ENCODE measurements at places on chromosomes 3 and 15.
A peak's percentile ranks its signal among the peaks of the same experiment; 100 is the strongest.

GRCh38 chr3:144774897-144775296 lies 803.3 kb downstream of the DIPK2A start:
- no peak for DNase-seq

DNA sequence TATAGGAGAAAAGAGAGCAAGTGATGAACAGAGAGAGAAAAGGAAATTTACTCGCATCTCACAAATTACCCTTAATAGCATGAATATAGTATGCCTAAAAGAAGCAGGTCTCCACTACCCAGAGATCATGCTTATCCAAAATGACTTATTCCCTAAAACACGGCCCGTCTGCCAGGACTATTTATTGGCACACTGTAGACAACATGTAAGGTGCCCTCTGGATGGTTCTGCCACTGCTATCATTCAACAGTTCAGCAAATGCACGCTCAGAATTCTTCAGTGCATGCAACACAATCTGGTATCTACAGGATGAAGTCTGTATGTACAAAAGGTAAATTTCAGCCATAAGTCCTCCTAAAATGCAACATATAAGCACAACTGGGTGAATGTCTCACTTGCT lies 465.8 kb downstream of the SHQ1 start:
- DNase-seq = no peak

DNA sequence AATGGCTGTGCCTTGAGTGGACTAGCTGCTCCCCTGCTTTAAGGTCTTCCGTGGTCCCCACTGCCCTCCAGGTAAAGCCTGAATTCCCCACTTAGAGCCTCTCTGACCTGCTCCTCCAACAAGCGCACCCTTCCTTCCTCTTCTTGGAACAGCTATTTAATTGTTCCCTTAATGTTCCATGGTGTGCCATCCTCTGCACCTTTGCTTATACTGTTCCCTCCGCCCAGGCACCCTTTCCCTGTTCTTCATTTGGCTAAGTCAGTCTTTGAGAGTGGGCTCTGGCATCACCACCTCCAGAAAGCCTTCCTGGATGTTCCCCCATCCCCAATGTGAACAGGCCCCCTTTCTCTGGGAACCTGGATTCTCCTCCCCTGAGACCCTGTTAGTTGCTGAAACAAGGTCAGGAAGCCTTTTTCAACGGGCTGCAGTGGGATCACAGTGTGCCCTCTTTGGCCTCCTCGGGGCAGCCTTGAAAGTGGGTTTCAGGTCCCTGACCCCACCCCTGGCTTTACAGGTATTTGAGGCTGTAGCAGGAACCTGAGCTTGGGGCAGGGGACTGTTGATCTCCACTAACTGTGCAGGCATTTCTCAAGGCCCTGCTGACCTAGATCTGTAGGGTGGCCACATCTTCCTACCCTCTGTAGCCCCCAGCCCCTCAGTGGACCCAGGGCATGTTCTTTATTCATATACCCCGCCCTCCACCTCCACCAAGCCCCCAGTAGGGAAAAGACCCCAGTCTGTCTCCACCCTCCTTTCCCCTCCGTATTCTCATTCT lies 5.0 kb downstream of the ISLR start:
- DNase-seq = no peak

DNA sequence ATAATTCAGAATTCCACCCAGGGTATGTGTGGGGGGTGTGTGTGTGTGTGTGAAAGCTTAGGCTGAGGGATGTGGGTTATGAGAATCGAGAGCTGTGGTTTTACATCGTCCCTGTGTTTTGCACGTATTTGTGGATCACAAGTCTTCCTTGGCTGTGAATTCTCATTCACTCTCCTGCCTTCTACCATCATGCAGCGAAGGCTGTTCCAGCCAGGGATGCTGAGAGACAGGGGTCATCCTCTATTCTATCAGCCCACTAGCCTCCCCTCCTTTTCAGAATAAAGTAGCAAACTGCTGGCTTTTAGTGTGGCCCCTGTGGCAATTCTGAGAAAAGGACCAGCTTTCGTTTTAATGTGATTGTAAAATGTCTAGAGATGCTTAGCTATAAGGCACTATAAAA lies 460.6 kb upstream of the NR2F2 start:
- no peak for DNase-seq

DNA sequence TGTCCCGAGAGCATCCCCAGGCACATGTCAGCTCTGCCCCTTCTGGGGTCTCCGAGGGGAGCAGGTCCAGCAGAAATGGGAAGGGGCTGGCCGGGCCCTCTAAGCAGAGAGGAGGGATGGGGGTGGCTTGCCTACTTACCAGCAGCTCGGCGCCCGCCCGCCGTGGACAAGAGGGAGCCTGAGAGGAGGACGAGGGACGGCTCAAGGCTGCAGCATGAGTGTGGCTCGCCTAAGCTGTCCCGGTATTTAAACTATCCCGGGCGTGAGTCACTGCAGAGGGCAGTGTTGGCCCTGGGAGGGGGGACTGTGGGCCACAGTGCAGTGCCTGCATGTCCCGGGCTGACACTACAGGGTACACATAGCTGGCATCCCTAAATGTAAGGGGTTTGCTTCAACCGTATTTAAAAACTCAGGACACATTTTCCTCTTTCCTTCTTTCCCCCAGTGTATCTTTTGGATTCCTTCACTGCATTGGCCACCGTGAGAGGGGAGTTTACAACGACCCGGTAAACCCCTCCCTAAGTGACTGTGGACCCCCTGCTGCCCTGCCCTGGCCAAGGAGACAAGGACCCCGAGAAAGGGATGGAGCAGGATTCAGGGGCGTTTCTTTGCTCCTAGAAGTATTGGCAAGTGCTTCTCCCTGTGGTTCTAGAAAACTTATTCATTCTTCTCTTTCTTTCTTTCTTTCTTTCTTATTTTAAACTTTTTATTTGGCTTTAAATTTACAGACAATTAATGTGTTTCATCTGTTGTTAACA lies at the start of gene LRRC15:
Gene LRRC15, minus strand, starts transcription at position 222 of the 758 bp plus-strand sequence. CDS start 8,700 bp downstream, outside the sequence.
- peak; percentile 16 for DNase-seq

DNA sequence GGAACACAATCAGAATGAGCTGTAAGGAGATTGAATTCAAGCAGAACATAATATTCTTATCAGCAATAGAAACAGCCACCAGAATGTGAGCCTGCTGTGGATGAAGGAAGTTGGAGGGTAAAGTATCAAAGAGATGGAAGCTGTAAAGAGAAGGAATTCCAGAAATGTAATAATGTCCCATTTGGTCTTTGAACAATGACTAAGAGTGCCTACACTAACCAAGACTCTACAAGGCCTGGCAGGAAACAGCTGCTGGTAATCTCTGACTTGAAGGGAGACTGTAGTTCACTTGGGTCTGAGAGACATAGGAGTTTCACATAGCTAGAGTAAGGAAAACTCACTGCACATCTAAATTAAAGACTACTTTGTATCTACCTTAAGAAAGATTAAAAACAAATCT lies 1176.0 kb upstream of the ALCAM start:
- DNase-seq = peak; percentile 3

DNA sequence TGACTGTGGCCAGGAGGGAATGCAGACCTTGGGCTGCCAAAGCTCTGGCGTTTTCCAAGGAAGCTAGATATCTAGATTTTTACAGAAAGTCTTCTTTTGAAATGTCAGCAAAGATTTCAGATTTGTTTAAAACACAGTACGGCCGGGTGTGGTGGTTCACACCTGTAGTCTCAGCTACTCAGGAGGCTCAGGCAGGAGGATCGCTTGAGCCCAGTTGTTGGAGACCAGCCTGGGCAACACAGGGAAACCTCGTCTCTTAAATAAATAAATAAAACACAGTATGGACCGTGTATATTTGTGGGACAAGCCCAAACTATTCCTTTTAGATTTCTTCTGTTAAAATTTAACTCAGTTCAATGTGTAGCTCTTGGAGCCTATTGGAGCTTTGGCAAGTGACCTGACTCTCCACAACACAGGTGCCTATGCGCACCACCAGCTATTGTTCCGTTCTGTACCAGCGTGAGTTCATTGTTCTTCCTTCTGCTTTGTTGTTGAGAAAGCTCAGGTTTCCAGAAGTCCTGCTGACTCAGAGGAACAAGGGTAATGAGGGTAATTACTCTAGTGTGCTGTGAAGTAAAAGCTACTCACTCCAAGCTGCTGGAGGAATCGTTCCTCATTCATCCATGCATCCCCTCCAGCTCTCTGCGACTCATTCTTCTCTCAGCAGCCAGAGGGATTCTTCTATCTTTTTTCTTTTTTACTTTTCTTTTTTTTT lies 73.1 kb upstream of the SLC6A6 start:
- DNase-seq = peak; percentile 16

- DNase-seq = no peak
Measured at GRCh38 chr3:15180042-15180611, 25.9 kb upstream of the CAPN7 start.

DNA sequence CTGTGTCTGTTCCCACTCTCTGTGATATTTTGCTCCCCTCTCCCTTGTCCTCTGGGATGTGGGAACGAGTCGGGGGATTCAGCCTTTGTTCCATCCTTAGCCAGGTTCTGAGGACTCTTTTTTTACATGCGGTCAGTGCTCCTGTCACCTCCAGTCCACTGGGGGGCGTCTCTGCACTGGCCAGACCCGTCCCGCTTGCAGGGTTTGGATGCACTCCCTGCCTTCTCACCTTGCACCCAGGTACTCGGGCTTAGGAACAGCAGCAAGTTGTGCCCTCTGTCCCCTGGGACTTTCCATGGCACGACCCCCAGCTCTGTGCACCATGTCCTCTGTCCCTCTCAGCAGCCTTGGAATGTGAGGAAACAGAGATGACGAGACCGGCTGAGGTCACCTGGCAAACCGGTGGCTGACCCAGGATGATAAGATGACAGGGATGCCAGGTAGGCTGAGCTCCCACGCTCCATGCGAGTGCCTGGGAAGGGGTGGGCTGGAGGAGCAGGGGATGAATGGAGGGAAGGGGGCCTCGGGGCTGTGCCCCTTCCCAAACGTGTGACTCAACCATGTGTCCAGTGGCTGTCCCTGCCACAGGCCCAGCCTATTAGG lies 27.3 kb upstream of the FGD5 start:
- DNase-seq = peak; percentile 37

DNA sequence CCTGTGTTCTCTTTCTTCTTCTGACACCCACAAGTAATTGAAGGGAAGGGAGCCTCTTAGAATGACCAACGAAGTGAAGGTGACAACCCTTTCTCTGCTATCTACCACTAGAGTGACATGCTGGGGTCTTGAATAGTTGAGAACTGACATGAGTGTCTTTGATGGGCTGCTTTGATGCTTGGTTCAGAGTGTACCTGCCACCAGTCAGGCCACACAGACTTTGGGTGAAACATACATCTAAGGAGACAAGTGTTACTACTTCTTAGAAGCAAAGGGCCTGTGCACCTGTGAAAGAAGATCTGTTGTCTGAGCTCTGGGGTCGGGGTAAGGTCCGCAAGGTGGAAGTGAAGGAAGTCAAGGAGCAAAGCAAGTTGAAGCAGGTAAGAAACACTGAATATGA lies 1040.7 kb upstream of the CFAP20DC start:
- no peak for DNase-seq

- no peak for DNase-seq
Measured at GRCh38 chr3:58784425-58784824, 117.9 kb upstream of the FAM3D start.

DNA sequence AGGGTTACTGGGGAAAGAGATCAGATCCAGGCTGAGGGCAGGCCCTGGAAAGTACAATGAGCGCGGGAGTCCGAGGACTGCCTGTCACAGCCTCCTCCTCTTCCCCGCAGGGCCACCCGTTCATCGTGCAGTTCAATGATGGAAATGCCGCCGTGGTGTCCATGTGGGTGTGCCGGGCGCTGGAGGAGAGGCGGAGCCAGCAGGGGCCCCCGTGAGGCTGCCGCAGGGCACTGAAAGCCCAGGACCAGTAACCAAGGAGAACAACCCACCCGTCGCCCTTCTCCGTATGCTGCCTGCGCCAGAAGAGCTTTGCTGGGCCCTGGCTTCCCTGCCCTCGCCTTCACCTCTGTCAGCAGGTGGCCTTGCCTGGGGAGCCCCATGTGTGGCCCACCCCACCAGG lies 18.8 kb upstream of the SKOR1 start:
- DNase-seq = no peak

GRCh38 chr3:11929531-11929930 lies 74.7 kb upstream of the SYN2 start:
- no peak for DNase-seq

Measured in LoVo (cell line).